Neural crest cell (in vitro differentiated cells): ENCODE measurements at places on chromosomes 6 and 20.

GRCh38 chr6:163802267-163802666 is 387.7 kb downstream of the QKI start:
- no peak for DNase-seq

- DNase-seq = no peak
Observed at GRCh38 chr6:167424060-167424673, 99.3 kb downstream of the TTLL2 start.

- DNase-seq = peak; percentile 28
Observed at GRCh38 chr6:127186889-127187288, 68.4 kb downstream of the RSPO3 start.

GRCh38 chr6:1624851-1625781 is 15.4 kb downstream of the FOXC1 start:
- DNase-seq = no peak

- DNase-seq = peak; percentile 53
Observed at GRCh38 chr20:45300961-45301360, 5.7 kb upstream of the RBPJL start.

- DNase-seq = no peak
Observed at GRCh38 chr6:118617417-118617816, 34.0 kb downstream of the CEP85L start.

GRCh38 chr6:31609519-31610406 is 5.3 kb upstream of the AIF1 start:
- no peak for DNase-seq

GRCh38 chr6:147441751-147442150 is 66.7 kb upstream of the SAMD5 start:
- no peak for DNase-seq

- no peak for DNase-seq
Observed at GRCh38 chr6:139941826-139942225, 567.4 kb upstream of the CITED2 start.

DNA sequence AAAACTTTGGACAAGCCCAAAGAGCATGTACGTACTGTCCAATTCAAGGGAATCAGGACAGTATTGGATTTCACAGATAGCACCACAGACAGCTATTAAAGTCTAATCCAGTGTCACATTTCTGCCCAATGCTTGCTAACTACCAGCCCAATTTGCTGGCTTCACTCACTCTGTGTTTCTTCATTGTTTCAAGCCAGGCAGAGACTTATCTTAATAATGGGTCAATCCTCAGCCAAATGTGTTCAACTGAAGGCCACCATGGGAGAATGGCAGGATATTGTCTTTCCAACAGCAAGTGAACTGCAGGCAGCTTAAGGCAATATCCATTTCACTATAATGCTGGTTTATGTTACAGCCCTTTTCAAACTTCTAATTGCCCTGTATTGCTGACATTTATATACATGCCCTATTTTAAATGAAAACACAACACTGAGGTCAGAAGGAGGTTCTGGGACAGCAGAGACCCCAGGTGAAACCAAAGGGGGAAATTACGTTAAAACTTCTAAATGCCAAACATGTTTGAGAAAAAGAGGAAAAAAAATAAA is 142.1 kb upstream of the RSPO3 start:
- no peak for DNase-seq

- DNase-seq = no peak
Observed at GRCh38 chr6:169112483-169113320, 140.9 kb downstream of the THBS2 start.

DNA sequence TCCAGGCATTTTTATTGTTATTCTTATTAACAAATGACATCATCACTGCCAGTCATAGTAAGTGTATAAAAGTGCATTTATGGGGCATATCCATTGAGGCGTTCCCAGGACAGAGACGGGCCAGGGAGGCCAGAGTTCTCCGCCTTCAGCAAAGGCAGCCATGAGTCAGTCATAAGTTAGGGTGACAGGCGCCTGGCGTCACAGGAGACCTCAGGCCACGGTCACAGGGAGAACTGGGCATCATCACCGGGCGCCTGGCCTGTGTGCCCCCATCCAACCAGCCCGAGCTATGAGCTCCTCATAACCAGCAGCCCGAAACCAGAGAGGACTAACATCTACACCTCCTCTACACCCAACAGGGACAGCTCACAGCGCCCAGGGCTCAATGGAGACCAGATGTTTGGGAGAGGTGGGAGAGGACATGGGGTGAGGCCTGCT is 259.2 kb downstream of the DLL1 start:
- no peak for DNase-seq

DNA sequence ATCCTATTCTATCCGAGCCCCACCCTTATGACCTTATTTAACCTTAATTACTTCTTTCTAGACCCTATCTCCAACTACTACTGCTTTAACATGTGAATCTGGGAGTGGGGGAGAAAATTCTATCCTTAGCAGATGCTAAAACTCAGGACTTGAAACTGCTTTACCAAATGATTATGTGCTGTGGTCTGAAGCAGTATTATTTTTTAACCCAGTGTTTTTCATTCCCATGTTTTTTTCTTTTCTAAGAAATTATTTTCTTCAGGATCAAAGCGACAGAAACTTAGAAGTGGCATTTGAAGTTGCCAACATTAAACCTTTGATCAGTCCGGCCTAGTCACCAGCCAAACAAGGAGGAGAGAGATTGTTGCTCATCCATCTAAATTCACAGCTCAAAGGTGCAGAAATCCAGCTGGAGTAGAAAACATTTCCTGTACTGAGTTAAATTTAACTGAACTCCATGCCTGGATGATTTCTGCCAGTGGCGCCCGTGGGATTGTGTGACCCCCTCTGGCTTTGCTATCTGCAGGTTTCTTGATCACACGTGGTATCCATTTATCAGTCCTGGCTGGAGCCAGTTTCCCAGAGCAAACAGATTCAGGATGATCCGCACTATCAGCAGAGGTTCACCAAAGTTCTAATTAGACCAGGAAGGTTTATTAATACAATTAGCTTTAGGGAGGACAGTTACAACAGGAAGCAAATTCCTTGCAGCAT is 300.5 kb downstream of the PLCB1 start:
- no peak for DNase-seq

- DNase-seq = no peak
Observed at GRCh38 chr6:32840604-32841246, 2.2 kb upstream of the TAP2 start.

- DNase-seq = no peak
Observed at GRCh38 chr6:34657307-34657978, 39.1 kb downstream of the ILRUN start.

- DNase-seq = no peak
Observed at GRCh38 chr20:35251613-35251940, 25.1 kb downstream of the MMP24 start.

DNA sequence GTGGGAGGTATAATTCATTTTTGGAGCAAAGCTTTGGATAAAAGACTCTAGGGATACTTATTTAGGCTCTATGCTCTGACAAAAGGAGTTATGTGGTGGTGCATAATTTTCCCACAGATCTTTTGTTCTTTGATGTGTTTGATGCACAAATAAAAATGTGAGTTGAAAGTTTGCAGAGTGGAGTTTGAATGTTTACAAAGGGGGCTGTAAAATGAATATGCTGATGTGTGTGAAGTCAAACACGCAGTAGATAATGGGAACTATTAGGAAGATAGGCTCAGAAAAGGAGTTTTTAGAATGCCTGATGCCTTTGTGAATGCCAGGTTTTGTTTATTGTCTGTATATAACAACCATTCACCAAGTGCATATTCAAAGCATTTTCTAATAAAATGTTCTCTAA is 545.0 kb upstream of the EPHA7 start:
- no peak for DNase-seq

GRCh38 chr20:56722042-56722441 is 92.9 kb downstream of the TFAP2C start:
- DNase-seq = no peak

GRCh38 chr6:143093290-143093689 is 32.6 kb downstream of the AIG1 start:
- DNase-seq = no peak

DNA sequence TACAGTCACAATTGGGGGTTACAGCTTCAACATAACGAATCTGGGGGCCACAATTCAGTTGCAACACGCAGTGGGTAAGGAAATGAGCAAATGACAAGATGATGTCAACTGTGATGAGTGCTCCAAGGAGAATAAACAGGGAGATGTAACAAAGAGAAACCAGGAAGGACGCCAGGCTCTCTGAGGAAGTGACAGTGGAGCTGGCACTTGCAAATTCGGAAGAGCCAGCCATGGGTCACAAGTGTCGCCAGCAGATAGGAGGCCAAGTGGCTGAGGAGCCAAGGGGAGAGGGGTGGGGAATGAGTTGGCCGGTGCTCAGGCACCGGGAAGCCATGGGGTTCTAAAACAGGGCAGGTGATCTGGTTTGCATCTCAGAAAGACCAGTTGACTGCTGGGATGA is 136.4 kb downstream of the EYA2 start:
- no peak for DNase-seq

DNA sequence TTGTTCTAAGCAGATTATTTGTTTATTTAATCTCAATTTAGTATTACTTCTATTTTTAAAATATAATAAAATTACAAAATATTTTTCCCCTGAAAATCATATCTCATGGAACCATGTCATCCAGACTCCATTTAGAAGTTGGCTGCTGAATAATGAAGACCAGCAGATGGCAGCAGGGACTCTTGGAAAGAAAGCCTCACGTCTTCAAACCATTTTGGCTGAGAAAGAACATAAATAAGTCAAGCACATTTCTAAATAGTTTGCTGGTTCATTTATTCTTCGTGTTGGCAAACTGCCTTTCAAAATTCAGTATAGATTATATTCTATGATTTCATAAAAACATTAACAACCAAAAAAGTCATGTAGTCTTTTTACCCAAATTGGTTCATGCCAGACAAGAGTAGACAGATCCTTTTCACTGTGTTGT is 71.7 kb downstream of the RCAN2 start:
- peak; percentile 32 for DNase-seq

GRCh38 chr6:32700391-32701040 is 34.1 kb upstream of the HLA-DQB1 start:
- DNase-seq = peak; percentile 48

GRCh38 chr6:146397638-146398037 is 146.0 kb upstream of the RAB32 start:
- DNase-seq = no peak

DNA sequence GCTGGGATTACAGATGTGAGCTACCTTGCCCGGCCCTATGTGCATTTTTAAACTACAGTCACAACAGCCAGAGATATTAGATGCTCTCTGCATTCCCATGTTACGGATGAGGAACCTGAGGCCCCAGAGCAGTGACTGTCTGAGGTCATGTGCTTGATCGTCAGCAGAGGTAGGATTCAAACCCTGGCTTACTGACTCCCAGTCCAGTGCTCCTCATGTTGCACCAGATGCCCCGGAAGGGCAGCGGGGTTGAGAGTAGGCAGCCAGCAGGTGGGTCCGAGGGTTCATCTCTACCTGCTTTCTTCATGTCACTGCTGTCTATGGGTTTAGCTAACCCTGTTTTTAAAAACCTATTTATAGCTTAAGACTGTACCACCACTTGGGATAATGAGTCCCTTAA is 9.3 kb upstream of the ZNF335 start:
- no peak for DNase-seq

GRCh38 chr6:46676604-46677313 is 10.9 kb upstream of the TDRD6 start:
- DNase-seq = no peak

DNA sequence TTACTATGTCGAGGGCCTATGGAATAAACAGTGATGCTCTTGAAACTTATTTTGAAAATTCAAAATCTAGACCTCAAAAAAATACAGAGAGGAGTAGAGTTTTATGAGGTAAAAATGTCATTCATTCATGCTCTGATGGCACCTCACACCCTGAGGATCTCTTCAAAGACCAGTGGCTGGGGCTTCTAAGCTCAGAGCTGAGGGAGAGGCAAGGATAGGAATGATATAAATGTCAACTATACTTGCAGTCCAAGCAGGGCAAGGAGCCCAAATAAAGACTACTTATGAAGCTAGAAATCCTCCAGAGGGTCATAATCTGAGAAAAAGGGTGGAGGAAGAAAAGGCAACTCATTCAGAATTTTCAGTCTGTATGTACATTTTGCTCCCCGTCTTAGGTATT is 136.7 kb upstream of the CARMIL1 start:
- DNase-seq = no peak

DNA sequence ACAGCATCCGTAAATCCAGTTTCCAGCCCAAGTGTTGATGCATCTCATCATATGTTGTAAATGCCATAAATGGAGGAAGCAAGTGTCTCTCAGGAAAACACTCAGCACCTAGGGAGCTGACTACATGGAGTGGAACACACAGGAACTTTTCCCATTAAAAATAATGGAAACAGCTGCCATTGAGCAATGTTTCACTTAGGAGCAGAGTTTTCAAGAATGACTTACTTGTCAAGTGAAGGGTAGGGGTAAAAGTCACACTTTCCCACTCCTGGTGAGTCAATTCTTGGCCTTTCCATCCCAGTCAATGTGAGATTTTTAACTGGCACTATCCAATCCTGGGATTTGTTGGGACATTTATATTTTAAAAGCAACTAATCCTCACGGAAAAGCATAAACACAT is 119.4 kb upstream of the ASF1A start:
- DNase-seq = no peak

DNA sequence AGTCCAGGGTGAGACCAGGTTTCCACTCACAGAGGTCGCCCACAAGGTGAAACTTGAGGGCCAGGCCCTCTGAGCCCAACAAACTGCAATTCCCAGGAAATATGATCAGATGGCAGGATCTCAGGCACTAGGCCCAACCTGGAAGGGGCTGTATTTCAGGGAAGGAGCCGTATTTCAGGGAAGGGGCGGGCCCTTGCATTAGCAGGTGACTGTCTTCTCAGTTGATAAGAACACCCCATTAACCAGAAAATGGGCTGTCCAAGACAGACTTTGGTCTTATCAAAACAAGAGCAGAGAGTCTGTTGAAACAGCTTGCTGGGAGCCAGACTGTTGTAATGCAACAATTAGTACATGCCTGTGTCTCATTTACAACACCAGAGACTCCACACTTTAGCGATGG is 10.9 kb upstream of the BNIP5 start:
- no peak for DNase-seq

DNA sequence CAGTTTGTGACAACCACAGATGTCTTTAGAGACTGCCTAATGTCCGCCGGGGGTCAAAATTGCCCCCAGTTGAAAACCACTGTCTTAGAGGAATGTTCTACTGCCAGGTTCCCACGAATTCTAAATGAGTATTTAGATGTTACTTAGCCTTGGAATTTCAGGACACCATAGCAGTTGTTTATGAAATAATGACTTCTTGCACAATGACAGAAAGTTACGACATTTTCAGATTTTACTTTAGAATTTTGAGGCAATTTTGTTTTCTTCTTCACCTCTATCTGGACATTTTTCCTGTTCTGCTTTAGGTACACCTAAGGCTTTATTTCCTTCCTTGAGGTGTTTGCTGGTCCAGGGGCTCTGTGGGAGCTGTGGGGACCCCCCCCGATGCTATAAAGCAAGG is 83.4 kb downstream of the CCDC170 start:
- no peak for DNase-seq

- DNase-seq = no peak
Observed at GRCh38 chr6:162100096-162100495, 627.5 kb downstream of the PRKN start.

- no peak for DNase-seq
Observed at GRCh38 chr20:57076152-57076652, 190.2 kb downstream of the BMP7 start.

- DNase-seq = no peak
Observed at GRCh38 chr20:37920679-37921322, 17.9 kb downstream of the VSTM2L start.

GRCh38 chr20:24622856-24623255 is 153.4 kb downstream of the SYNDIG1 start:
- DNase-seq = no peak

- no peak for DNase-seq
Observed at GRCh38 chr6:24959319-24959718, 23.6 kb upstream of the RIPOR2 start.

- no peak for DNase-seq
Observed at GRCh38 chr20:57394121-57395082, 3.2 kb downstream of the RBM38 start.

- DNase-seq = no peak
Observed at GRCh38 chr6:9467741-9468140, 947.1 kb downstream of the TFAP2A start.
